Hematopoietic multipotent progenitor cell treated with erythropoietin and hydrocortisone succinate and interleukin-3 and kit ligand, for 15 days (in vitro differentiated cells): ENCODE measurements at places on chromosomes 13 and 19.

GRCh38 chr19:51124216-51124615 lies 490 bp upstream of the SIGLEC9 start:
- DNase-seq: no peak

DNA sequence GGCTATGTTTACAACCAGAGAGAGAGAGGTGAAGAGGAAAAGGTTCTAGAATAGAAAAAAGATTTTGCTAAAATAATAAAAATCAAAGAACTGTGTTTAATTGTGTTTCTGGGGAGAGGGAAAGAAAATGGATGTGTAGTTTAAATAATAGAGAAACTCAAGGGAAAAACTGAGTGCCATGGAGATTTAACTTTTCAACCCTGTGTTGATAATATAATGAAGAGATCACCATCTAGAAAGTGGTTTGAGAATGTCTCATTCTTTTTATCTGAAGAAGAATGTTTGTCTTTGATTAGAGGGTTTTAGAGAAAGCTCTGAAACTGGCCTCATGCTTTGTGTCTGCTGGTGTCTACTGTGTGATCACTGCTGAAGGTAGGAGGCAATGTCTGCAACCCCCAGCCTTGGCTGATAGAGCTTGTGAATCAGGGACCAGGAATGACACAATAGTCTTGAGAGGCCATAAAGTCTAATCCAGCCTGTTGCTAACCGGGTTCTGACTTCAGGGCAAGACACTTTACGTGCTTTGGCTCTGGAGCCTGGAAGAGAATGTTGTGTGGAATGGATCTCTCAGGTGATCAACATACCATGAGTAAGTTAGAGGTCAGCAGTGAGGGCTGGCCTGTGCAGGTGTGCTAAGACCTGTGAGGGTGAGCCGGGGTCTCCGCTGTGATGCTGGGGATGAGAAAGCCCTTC lies 5.4 kb downstream of the COL4A2 start:
- DNase-seq: no peak

DNA sequence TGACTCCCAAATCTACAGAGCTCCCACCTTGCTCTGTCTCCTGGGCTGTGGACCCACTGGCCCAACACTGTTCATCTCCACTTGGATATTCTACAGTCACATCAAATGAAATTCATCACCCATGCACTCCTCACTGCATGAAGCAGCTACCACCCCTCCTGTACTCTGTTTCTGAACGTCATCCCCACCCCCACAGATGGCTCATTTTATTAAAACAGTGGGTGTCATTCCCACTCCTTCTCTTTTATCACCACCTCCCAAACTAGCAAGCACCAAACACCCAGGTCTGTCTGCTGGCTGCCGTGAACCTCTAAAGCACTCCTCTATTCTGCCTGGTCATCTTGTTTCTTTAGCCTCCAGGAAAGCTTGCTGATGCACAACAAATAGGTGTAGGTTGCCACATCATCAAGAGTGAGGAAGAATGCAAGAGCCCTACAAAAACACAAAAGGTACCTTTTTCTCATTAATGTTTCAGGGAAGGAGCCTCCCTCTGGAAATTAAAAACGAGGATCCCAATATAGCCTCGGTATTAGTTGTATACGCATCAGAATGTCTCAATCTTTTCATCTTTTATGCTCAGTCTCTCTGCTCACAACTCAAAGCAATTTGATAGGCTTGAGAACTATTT lies 91.8 kb downstream of the MIPEP start:
- no peak for DNase-seq

DNA sequence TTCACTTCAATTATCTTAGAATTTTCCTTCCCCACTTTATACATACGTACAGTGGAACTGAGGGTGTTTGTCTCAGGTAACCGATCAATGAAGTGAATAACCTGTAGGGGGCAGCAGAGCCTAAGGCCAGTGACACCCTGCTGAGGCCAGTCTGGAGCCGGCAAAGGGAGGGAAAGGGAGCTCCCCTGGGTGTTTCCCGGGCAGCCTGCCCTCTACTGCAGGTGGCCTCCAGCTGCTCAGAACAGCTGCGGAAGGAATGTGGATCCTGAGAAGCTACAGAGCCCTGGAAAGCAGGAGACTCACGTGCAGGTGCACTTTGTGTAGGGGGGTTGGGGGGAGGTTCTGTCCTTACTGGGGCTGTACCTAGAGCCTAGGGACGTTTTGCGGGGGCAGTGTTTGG lies 832 bp upstream of the ZNF491 start:
- peak; percentile 80 for DNase-seq

DNA sequence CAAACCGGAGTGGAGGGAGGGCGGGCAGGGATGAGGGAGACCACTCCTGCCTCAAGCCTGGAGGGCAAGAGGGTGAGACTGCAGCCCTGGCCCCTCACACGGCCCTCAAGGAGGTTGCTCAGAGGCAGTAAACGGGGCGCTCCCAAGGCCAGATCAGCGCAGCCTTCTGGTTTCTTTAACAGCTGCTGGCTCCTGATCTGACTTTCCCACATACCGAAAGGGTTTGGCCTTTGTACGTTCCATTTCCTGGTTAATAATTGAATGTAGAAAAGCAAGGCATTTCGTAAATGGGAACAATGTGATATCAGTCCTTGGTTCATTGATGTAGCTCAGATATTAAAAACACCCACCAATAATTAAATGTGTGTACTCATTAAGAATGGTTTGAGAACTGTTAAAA lies 71.5 kb downstream of the GGACT start:
- no peak for DNase-seq

GRCh38 chr19:2329149-2329478 lies 630 bp downstream of the SPPL2B start:
- DNase-seq: no peak

DNA sequence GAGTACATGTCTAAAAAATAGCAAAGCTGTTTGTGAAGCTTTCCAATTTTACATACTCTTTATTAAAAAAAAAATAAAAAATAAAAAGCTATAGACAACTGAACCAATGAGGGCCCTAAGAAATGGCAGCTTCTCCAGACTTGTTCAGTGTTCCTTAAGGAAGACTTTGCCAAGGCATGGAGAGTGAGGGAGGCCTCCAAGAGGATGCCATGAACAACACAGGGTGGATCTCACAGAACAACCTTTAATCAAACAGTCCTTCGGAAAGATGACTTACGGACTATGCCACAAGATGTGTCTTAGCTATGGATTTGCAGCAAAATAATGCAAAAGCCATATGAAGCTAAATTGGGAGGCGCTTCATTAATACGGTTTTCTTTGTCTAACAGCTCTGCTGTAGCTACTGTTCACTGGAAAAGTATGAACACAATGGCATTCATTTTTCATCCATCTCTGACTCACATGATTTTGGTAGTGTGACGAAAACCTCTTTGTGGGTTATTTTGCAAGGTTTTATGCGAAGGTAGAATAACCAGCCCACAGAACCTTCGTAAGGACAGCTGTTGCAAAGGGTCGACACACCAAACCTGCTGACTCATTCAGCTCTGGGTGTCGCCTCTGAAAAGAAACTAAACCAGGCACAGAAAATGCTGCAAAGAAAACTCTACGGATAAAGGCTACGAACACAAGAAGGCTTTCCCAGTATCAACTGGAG lies 27.7 kb downstream of the EFNB2 start:
- peak; percentile 30 for DNase-seq

GRCh38 chr13:52371736-52372247 lies 34.2 kb downstream of the THSD1 start:
- no peak for DNase-seq

DNA sequence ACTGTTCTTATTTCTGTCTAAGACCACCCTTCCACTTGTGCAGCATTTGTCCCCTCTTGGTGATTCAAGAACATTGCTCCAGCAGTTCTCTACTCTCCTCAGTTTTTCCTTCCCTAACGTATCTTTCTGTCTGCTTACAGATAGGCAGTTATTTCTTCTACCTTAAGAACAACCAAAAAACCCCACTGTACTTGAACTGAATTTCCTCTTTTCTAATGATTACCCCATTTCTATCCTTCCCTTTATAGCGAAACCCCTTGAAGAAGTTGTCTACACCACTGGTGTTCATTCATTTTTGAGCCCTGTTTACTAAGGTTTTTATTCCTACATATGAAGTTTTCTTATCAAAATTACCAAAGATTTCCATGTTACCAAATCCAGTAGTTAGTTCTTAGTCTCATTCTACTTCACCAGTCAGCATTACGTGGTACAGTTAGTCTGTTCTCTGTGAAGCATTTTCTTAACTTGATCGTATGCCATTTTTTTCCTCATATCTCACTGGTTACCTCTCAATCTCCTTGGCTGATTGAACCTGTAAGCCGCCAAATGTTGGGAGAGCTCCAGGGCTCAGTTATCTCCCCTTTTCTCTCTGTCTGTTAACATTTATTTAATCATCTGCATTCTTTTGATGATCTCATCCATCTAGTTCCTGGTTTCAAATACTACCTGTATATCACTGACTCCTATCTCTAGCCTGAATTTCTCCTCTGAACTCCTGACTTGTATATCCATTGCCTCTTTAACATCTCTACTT lies 9.0 kb downstream of the LSM14A start:
- no peak for DNase-seq

DNA sequence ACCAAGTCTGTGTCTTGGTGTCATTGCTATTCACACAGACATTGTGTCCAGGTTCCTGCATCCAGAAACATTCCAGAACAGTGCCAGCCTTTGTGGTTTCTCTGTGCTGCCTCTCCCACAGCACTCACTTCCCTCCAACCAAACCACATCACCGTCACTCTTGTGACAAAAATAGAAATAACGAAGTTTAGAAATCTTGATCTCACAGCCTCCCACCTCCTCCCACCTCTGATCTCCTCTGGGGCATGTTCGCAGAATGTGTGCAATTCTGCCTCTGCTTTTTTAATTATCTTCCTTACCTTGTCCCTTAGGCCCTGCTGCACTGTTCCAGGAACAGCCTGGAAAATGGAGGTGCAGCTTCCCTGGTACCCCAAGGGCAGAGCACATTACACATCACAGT lies 8.7 kb upstream of the SERPINE3 start:
- DNase-seq: no peak

DNA sequence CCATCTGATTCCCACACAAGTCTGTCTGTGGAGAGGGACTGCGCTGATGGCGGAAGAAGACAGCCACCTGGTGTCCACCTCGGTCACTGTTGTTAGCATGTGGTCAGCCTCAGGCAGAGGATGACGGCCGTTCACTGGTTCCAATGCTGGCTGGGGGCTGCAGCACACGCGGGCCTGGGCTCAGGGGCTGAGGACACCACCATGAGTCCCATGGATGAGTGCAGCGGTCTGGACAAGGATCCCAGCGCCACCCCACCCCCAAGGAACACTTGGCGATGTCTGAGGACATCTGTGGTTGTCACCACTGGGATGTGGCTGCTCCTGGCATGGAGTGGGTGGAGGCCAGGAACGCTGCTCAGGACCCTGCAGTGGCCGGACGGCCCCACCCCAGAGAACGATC lies 10.9 kb downstream of the DPP9 start:
- no peak for DNase-seq

GRCh38 chr19:21789466-21790085 lies 22.2 kb upstream of the ZNF100 start:
- DNase-seq: no peak

DNA sequence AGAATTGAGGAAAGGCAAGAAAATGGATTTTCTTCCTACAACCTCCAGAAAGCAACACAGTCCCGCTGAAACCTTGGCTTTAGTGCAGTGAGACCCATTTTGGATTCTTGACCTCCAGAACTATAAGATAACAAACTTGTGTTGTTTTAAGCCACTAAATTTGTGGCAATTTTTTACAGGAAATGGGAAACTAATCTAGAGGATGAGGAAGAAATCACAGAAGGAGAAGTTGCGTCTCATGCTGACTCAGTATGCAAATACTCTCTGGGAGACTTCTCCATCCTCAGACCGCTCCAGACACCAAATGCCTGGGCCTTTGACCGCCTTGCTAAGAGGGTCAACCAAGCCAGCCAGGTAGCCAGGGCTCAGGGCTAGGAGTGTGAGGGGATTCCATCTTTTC lies 13.1 kb upstream of the CEACAM16 start:
- no peak for DNase-seq

- DNase-seq: no peak
Measured at GRCh38 chr19:2286402-2287140, 4.6 kb upstream of the PEAK3 start.

DNA sequence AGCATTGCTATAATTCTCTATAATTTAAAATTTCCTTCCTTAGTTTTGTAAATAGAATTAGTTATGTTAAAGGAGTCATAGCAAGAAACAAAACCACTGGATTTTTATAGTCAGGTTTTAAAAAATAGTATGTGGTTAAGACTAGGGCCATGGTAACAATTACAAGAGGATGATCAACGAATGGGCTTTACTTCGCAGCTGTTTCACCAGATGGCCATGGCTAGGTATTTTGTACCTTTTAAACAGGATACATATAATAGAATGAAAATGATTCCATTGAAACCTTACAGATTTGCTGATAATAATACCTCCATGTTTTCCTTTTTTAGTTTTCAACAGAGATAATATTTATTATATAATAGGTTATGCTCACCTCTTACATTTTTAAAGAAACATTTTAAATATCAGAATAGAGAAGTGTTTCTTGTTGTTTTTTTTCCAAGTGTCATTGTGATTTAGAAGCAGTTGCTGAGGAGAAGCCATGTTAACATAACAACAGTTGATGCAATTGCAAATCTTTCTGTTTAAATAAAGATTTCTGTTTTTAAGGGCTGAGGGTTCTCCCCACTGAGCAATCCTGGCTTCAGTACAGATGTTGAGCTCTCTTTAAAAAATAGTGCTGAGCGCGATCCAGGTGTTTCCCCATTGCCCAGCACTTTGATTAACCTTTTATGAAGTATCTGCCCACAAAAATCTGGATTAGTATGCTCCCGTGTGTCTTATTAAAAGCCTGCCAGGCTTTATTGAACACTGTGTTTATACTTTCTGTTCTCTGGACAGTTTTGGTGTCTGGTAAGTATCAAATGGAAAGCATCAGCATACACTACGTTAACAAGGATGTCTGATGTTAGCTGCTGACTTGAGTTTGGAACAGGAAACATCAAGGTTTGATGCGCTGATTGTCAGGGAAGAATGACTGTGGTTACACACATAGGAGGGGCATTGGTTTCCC lies 205.3 kb downstream of the HS6ST3 start:
- no peak for DNase-seq

DNA sequence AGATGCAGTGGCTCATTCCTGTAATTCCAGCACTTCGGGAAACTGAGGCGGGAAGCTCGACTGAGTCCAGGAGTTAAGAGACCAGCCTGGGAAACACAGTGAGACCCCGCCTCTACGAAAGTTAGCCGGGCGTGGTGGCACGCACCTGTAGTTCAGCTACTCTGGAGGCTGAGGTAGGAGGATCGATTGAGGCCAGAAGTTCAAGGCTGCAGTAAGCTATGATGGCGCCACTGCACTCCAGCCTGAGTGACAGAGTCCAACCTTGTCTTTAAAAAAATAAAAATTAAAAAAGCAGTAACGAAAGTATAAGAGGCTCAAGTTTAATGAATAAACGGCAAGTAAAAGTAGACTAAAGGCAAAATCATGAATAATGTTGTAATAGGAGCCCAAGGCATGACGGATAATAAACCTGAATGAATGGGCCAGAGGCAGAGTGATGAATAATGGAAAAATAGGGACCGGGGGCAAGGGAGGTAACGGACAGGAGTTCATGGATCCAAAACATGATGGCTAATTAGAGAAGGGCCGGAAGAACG lies 1.2 kb upstream of the TOMM40 start:
- DNase-seq: no peak

- no peak for DNase-seq
Measured at GRCh38 chr19:47752440-47753211, 7.3 kb downstream of the NOP53 start.
